ENCODE measurements at places on chromosomes 6 and 20. TPM values are rescaled to one million over a fixed set of nuclear protein-coding genes. Genes with fewer than 3 reads are reported as not detected.

SMLR1 gene
- total RNA-seq = not detected

CRIP3 gene
- 1.5 TPM for total RNA-seq

SLC23A2 gene
- 58.8 TPM for total RNA-seq

CHD6 gene
- 112 TPM for total RNA-seq

LAMA4 gene
- total RNA-seq = 54.7 TPM

LRRN4 gene
- not detected for total RNA-seq

SLC17A2 gene
- total RNA-seq = not detected

- no peak for DNase-seq
Measured at GRCh38 chr6:36700831-36701230, 3.2 kb downstream of the RAB44 start.

- no peak for DNase-seq
Measured at GRCh38 chr6:31661262-31662123, 915 bp upstream of the C6orf47 start.

- no peak for DNase-seq
Measured at GRCh38 chr6:116456106-116456505, 5.1 kb upstream of the CALHM6 start.

DNA sequence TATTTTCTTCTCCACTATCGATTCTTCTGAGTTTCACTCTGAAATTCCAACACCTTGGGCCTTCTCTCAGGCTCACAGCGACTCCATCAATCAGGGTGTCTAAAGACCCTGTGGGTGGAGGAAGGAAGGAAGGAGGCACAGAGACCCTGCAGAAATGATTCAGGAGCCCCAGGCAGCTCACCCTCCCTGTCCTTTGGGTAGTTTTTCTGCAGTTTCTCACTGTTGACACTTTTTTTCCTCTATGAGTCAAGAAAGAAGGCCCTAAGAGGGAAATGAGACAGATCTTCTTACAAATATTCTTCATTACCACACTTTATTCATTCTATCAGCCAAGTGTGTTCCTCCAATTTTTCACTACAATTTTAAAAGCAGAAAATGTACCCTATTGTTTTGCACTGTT, 34.2 kb upstream of the TBXT start:
- no peak for DNase-seq

- no peak for DNase-seq
Measured at GRCh38 chr6:52136934-52137467, 49.2 kb upstream of the IL17A start.

GRCh38 chr6:71476872-71477271, 188.3 kb downstream of the OGFRL1 start:
- DNase-seq = no peak

GRCh38 chr20:41344938-41345728, 4.5 kb downstream of the LPIN3 start:
- DNase-seq = no peak

- no peak for DNase-seq
Measured at GRCh38 chr6:157267109-157267611, 56.2 kb downstream of the TMEM242 start.

- peak; percentile 84 for DNase-seq
Measured at GRCh38 chr6:24357336-24358218, at the start of gene DCDC2. Gene DCDC2 (minus strand): TSS chr6:24358059. CDS start chr6:24357750, 309 bp downstream.

GRCh38 chr6:33088931-33089620, 13.3 kb downstream of the HLA-DPB1 start:
- no peak for DNase-seq

DNA sequence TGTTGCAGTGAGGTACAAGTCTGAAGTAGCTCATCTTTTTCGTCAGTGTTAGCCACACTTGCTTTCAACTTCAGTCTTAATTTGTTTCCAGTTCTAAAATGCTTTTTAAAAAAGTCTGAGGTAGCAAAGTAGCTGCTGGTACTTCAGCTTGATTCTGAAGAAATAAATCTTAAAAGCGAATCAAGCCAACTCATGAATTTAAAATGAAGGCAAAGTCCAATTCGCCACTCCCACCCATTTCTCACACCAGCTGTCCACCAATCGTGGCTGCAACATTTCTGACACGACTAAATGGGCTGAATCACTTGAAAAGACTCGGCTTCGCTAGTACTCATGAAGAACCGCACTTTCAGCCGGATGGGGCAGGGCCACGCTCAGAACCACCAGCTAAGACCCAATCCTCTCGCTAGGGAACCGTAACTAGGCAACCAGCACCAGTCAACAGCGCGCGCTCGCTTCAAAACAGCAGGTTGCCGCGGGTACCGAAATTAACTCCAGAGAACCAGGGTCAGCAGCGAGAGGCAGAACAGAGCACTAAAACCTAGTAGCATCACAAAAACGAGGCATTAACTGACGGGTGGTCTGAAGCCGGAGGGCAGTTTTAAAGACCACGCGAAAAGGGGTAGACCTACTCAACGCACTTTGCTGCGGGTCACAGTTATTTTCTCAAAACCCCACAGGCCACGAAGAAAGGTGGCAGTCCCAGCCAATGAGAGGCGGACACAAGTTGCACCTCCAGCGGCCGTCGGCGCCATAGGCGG, 900 bp downstream of the BCLAF1 start:
- DNase-seq = peak; percentile 82

DNA sequence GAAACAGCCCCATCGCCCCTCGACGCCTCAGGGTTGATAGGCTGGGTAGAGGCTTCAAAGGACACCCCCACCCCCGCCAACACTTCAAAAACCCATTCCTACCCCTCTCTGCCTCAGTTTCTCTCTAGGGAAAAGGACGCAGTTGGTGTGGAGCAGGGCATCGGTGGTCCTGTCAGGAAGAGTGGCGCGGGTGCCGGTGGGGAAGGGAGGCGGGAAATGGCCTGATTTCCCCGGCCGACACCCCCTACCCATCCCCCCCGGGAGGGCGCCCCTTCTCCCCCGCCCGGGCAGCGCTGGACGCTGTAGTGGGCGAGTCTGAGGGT, 367 bp downstream of the NRSN2 start:
- DNase-seq = no peak

DNA sequence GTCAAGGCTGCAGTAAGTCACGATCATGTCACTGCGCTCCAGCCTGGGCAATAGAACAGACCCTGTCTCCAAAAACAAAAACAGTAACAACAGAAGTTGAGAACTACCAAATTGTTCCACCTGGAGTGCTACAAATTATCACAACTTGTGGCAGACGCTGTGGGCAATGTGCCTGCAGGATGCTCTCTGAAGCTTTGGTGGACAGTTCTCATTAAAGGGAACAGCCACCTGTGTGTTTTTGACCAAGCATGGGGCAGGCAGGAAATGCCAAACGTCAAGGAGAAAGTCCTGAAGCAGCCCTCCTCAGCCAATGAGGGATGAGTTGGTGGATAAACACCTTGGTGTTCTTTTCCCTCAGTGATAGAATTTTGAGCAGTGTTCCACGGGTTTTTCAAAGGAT, 15.8 kb downstream of the COX4I2 start:
- no peak for DNase-seq

- DNase-seq = peak; percentile 56
Measured at GRCh38 chr20:20710443-20711315, 1.8 kb downstream of the RALGAPA2 start.

GRCh38 chr6:135254471-135254870, 73.4 kb downstream of the MYB start:
- DNase-seq = no peak

DNA sequence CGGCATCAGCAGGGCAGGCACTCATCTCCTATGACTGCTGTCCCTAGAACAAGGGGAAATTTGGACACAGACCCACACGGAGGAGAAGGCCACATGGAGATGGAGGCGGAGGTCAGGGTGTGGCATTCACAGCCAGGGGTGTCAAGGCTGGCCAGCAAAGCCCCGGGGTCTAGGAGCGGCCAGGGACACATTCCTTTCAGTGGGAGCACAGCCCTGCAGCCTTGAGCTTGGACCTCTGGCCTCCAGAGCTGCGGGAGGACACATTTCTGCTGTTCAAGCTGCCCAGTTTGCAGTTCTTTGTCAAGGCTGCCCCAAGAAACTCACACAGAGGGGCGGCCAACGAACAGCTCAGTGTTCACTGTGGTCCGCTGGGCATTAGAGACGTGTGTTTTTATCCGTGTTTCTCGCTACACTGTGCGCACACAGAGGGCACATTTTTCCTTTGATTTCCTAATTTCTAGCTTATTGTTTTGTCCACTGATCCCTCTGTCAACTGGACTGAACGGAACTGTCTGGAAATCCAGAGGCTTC, 93.4 kb upstream of the MPC1 start:
- DNase-seq = no peak
